Hematopoietic multipotent progenitor cell (in vitro differentiated cells): ENCODE measurements at places on chromosomes 3 and 15. TPM values are rescaled to one million over a fixed set of nuclear protein-coding genes. Genes with fewer than 3 reads are reported as not detected.

The CCR8 gene
- total RNA-seq: not detected

The MTMR10 gene
- 13.2 TPM for total RNA-seq

The GXYLT2 gene
- 0.27 TPM for total RNA-seq

The CSPG4 gene
- under 0.01 TPM for total RNA-seq

The QRICH1 gene
- 127 TPM for total RNA-seq

The THAP10 gene
- 0.54 TPM for total RNA-seq

The FSIP1 gene
- 0.27 TPM for total RNA-seq

The SAXO2 gene
- under 0.01 TPM for total RNA-seq

The RHCG gene
- total RNA-seq: not detected

The DNAH12 gene
- total RNA-seq: under 0.01 TPM

The PRTG gene
- total RNA-seq: 0.27 TPM

The MME gene
- total RNA-seq: 3.0 TPM

The DUOXA1 gene
- under 0.01 TPM for total RNA-seq

The IMPG2 gene
- 0.27 TPM for total RNA-seq

The AADAC gene
- total RNA-seq: not detected

The ZNF385D gene
- total RNA-seq: 22.4 TPM

The SLITRK3 gene
- not detected for total RNA-seq

The CCDC9B gene
- total RNA-seq: 4.6 TPM

The P2RY13 gene
- 0.81 TPM for total RNA-seq

The TTC21A gene
- 5.1 TPM for total RNA-seq

The GPR176 gene
- total RNA-seq: 0.27 TPM

The PTH1R gene
- under 0.01 TPM for total RNA-seq

The EOMES gene
- total RNA-seq: under 0.01 TPM

The GOLGA6B gene
- total RNA-seq: not detected

The SLC22A13 gene
- 0.27 TPM for total RNA-seq

The PATL2 gene
- 5.7 TPM for total RNA-seq
